ENCODE measurements at places on chromosomes 1 and 21. TPM values are rescaled to one million over a fixed set of nuclear protein-coding genes. Genes with fewer than 3 reads are reported as not detected.

DNA sequence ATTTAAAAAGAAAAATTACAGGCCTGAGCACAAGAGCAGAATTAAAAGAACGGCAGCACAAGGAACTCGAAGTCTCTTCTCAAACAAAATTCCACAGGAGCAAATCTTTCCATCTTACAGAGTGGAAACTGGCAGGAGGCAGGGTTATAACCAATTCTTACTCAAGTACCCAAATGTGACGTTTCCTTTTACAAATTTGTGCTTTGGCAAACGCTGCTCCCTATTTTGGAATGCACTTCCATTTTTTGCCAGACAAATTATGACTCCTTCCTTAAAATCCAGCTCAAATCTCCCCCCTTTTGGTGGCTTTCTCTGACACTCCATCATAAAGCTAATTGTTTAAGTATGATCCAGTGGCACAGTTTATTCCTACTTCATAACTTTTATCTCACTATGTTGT is 7.8 kb downstream of the ERI3 start:
- no peaks in the 10 kb centered on the region for H3K4me1 ChIP-seq
- no peak for DNase-seq
- no peaks in the 10 kb centered on the region for H3K36me3 ChIP-seq
- no peak overlapping the region for H3K4me3 ChIP-seq
- H3K27me3 ChIP-seq = no peaks in the 10 kb centered on the region

- no peaks in the 10 kb centered on the region for H3K27me3 ChIP-seq
- H3K4me3 ChIP-seq = no peak overlapping the region
- DNase-seq = no peak
- no peaks in the 10 kb centered on the region for H3K4me1 ChIP-seq
Observed at GRCh38 chr1:19532519-19532918, 47.2 kb upstream of the CAPZB start.

GRCh38 chr21:32137931-32138330 is 140.9 kb downstream of the MIS18A start:
- H3K4me3 ChIP-seq = no peak overlapping the region
- no peaks in the 10 kb centered on the region for H3K4me1 ChIP-seq
- no peaks in the 10 kb centered on the region for H3K36me3 ChIP-seq
- no peak overlapping the region for H3K27ac ChIP-seq

GRCh38 chr1:217139513-217139912 is 416.3 kb upstream of the ESRRG start:
- no peak overlapping the region for H3K4me3 ChIP-seq
- no peaks in the 10 kb centered on the region for H3K36me3 ChIP-seq
- no peak for DNase-seq
- peaks cover 24% of the 10 kb centered on the region for H3K27me3 ChIP-seq

DNA sequence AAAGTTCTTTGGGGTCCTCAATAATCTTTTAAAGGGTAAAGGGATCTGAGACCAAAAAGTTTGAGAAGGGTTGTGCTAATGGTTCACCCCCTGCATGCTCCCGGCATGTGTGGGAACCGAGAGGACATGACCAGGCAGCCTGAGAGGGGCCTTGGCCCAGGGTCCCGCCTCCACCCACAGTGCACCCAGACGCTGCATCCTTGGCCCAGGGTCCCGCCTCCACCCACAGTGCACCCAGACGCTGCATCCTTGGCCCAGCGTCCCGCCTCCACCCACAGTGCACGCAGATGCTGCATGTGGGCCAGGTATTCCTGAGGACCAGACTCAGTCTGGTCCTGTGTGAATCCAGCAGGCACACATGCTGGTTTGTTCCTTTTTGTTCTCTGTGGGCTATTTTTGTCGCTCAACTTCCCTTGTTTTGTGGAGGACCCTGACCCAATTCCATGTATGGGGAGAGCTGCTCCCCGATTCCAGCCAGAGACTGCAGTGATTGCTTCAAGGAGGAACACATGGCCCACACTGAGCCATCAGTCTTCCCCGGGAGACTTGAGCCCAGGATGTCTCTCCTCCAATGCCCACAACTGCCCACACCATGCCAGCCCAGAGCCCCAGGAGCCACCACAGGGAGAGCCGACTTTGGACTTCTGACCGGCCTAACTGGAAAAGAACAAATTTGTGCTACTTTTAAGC is 3.5 kb downstream of the NPHP4 start:
- peaks cover 17% of the 10 kb centered on the region for H3K4me1 ChIP-seq
- H3K27ac ChIP-seq = no peak overlapping the region
- no peak for DNase-seq
- H3K4me3 ChIP-seq = no peak overlapping the region

DNA sequence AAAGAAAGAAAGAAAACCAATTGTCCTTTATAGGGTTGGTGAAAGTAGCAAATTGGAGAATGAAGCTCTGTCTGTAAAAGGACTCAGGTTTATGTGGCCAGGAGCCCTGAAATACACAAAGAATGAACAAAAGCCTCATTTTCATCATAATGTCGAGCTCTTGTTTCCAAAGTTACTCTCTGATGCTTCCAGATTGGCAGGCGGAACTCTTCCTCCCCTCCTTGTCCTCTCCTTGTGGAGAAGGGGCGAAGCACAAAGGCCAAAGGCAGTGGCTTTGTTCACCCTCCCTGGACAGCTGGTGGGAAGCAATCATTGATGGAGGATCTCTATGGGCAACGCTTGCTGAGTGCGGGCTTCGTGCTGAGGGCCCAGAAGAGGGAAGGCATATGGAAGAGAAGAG is 5.6 kb downstream of the CA6 start:
- H3K27ac ChIP-seq = no peak overlapping the region
- no peak overlapping the region for H3K4me3 ChIP-seq
- H3K27me3 ChIP-seq = no peaks in the 10 kb centered on the region
- no peaks in the 10 kb centered on the region for H3K36me3 ChIP-seq

The LCE1F gene
- not detected for total RNA-seq

The SIM2 gene
- total RNA-seq = not detected

The CRYAA gene
- total RNA-seq = not detected

The LCK gene
- total RNA-seq = 388 TPM
